ENCODE measurements at places on chromosomes 5 and 9.

DNA sequence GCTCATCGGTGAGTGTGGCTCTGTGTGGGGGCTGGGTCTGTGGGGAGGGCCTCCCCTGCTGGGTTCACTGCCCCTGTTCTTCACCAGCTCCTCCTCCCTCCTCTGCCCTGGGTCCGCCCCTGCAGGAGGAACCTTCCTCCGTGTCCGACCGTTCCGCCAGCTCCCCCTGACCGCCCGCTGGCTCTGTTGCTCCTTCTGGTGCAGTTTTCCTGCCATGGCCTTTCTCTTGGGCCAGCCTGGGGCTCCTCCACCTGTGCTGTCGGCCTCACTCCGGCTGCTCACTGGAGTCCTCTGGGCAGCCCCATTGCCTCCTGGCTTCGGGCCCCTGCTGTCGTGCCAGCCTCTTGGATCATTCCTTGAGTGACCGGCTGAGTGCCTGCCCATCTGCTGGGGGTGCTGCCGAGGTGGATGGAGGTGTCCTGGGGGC is 12.3 kb downstream of the RNU6ATAC start:
- DNase-seq, result no peak

GRCh38 chr9:27432308-27432707 is 91.8 kb upstream of the IFNK start:
- DNase-seq, result no peak

GRCh38 chr5:137605411-137605810 is 106.3 kb upstream of the SPOCK1 start:
- DNase-seq, result no peak

DNA sequence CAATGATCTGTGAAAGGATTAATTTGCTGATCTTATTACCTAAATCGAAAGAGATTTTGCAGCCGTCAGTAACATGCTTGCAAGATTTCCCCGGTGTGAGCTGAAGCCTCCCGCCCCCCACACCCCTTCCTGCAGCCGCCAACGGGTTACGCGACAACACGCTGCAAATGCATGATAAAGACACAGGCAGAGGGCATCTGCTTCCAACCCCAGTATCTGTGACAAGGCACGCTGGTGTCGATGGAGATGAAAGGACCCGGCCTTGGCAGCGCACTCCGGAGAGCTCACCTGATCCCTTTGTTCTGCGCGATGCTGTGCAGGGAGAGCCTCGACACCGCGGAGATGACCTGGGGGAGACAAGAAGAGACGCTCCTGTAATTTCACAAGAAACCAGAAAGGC is 122.9 kb upstream of the SARDH start:
- DNase-seq, result no peak

DNA sequence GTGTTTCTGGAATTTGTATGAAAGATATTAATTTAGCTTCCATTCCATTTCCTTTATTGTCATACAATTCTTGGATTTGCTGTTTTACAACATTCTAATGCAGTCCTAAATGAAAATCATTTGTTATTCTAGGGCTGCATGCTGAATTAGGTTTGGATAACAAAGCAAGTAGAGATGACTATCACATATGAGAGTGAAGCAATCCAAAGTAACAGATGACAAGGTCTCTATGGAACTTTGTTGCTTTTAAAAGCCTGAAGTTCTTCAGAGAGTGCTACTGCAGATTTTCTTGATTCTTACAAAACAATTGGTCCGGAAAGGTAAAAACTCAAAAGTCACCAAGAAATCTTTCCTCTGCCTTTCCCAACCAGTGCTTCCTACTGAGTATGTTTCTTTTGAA is 56.9 kb upstream of the VCAN start:
- no peak for DNase-seq

DNA sequence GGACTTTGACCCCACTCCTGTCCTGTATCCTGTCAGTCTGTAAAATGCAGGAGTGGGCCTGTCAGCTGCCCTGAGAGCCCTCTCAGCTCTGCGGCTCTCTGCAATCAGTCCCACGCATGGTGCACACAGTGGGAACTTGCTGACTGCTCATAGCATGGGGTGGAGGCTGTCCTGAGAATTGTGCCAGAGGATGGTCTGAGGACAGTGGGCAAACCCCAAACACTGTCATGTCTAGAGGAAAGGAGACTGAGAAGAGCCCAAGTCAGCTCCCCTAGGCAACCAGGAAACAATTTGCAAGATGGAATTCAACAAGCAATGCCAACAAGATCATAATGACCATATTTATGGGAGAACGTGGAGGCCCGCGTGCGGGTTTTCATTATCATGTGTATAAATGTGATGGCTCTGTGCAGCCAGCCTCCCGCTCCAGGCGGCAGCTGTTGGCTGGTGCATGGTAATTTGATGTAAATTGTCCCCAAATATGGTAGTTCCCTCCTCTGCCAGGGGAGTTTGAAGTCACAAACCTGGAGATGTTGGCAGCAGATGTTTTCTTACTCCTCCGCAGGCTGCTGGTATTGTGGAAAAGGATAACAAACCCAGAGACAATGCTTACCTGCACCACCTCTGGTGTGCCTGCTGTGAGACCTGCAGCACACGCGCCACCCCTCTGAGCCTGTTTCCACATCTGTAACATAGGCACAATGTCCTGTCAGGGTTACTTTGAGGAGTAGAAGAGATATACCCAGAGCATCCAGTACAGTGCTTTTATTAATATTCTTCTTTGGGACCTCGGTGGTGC is 39.8 kb upstream of the ALDH1B1 start:
- DNase-seq, result no peak

DNA sequence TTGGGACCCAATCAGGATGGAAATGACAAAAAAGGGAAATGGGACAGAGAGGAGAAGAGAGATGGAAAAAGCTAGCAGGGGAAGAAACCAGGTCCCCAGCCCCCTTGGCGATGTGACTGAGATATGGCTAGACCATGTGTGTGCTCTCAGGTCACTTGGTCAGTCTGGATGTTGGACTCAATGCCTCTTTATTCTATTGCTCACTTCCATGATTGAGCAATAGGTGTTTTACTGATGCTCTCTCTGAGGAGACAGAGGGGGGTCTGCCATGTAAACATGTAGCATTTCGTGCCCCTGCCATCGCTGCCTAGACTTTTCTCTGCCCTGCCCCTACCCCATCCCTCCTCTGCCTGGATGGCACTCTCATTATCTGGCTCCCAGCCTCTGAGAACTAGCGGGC is 150.6 kb downstream of the DROSHA start:
- DNase-seq, result no peak

DNA sequence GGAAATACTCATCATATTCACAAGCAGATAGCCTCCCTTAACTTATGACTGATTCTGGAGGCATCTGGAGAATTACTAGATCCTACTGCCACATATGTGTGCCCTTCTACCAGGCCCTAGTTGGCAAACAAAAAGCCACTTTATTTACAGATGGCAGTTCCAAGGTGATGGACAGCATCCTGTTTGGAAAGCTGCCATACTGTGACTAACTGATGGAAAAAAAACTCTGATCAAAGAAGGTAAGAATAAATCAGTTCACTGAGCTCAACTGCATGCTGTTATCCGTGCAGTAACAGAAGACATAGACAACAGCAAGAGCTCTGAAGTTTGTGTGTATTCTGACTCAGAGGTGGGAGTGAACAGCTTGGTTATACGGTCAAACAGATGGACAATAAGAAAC is 279.8 kb upstream of the POU5F2 start:
- no peak for DNase-seq

DNA sequence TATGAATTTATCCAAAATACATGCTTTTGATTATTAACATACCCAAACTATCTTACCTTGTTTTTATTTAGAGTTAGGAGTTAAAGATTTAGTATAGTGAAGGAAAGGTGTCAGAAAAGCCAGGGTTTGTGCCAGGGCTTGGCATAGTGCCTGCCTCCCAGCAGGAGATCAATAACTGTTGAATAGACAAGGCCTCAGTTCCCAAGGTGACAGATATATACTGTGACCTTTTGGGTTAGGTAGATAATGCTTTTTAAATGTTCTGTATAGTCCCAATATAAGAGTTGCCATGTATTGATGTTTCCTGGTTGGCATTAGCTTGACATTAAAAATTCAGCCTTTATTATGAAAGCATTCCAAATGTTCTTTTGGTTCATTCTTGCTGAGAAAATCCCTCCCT is 121.8 kb downstream of the MCTP1 start:
- no peak for DNase-seq

- DNase-seq, result no peak
Observed at GRCh38 chr9:134299883-134300282, 26.4 kb upstream of the RXRA start.

DNA sequence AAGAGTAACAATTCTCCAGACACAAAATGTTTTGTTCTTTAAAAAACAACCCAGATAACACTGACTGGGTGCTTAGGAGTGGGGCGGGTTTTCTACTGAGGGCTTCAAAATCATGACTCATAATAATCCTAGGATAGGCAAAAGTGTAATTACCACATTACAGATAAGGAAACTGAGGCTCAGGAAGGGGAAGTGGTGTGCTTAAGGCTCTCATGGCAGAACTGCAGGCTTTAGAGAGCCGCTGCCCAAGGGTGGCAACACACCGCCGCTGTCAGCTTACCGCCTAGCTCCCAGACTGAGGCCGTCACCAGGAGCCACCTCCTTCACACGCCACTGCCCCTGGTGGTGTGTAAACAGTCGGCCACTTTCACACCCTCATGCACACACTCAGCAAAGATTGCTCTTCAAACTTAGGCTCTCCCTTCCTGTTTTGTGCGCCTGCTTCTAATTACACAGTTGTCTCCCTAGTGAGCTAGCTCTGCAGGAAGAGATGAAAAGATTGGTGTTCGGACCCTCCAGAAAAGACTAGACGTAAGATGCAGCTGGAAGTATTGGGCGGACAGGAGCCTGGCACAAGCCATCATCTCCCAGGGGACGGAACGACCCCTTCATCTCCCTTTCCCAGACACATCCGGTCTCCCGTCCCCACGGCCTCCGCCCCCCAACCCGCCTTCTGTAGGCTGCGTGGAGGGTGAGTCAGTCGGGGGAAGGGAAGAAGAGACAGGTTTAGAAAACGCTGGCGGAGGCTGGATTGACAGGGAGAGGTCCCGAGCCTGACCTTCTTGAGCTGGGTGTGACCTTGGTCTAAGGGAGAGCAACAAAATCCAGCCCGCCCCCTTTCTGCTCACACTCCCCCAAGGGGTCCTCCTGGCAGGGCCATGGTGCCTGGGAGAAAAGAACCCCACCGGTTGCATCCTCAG is 162.7 kb downstream of the SYK start:
- no peak for DNase-seq

GRCh38 chr9:107106416-107106815 is 176.7 kb upstream of the RAD23B start:
- no peak for DNase-seq

DNA sequence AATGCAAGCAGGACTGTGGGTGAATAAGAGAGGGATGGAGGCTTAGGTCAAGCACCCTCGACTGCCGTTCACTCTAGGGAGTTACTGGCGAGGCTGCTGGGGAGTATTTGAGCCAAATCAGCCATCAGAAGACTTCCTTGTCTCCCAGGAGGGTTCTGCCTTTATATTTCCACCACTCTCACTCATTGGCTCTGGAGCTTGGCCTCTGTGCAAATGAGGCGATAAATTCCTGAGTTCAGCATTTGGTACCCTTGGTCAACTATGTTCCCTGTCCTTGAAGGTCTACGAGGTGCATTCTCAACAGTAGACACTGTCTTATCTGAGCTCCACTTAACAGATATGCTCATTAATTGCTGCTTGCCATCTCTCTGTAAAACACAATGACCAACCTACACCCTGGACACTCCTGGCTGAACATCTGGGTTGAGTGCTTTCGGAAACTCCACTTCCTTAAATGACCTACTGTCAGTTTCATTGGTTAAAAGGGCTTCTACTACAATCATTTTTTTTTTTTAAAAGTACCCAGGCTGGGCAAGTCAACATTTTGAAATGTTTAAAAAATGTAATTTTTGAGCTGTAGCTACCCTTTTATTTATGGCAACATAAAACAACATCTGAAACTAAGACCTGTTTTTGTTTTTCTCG is 153.2 kb downstream of the NTRK2 start:
- no peak for DNase-seq
